ENCODE measurements at places on chromosomes 13 and 19. TPM values are rescaled to one million over a fixed set of nuclear protein-coding genes. Genes with fewer than 3 reads are reported as not detected.

The CD33 gene
- 0.60 TPM for total RNA-seq

- no peak for DNase-seq
Measured at GRCh38 chr19:2588081-2588777, 112.3 kb downstream of the GADD45B start.

- DNase-seq, result no peak
Measured at GRCh38 chr13:45051315-45051714, 62.0 kb downstream of the GPALPP1 start.

The VAV1 gene
- total RNA-seq, result 70.0 TPM

The CEACAM19 gene
- total RNA-seq, result 0.27 TPM

The PPP1R37 gene
- total RNA-seq, result 19.6 TPM

The PSG1 gene
- not detected for total RNA-seq

GRCh38 chr13:46489586-46490023 lies 63.4 kb upstream of the LRCH1 start:
- DNase-seq, result no peak

The LAIR1 gene
- total RNA-seq, result 12.3 TPM

The TMEM38A gene
- not detected for total RNA-seq

DNA sequence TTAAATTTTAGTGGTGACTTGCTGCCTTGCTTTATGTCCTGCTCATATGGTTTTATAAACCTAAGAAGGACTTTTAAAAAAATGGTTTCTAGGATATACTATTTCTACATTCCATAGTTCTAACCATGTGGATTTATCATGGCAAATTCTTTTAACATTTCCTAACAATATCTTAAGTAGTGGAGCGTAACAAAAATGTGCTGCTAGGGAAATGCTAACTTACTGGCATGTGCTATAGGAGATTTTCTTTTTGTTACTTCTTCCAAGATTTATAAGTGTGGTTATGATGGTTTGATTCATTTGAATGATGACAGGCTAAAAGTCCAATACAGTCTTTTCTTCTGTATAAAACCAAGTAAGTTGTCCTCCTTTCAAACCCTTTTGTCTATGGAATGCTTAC lies 713.7 kb downstream of the SLITRK1 start:
- no peak for DNase-seq

Data from CD4-positive, alpha-beta T cell (primary cell).